Activated T-helper 1 cell treated with anti-CD3 and anti-CD28 coated beads, Interleukin-2, amount 50 U/mL, for 16 hours (primary cell): ENCODE measurements at places on chromosomes 1 and 21.

DNA sequence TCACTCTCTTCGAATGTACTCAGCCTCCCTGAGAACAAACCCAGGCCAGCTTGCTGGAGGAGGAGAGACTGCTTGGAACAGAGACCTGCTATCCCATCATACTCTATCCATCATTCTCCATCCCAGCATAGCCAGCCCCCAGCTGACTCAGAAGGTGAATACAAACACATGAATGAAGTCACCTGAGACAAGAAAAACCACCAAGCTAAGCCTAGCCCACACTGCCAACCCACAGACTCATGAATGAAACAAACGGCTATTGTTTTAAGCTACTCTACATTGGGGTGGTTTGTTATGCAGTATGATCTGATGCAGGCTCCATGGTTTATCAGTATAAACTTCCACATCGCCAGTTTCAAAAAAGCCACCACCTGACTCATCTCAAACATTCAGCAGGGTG is 395.6 kb downstream of the SETD4 start:
- no peak for DNase-seq

GRCh38 chr1:91805311-91805801 is 80.6 kb downstream of the TGFBR3 start:
- no peak for DNase-seq

GRCh38 chr1:167564612-167565270 is 11.2 kb upstream of the CREG1 start:
- DNase-seq: no peak

GRCh38 chr1:222251847-222252246 is 296.1 kb downstream of the HHIPL2 start:
- DNase-seq: no peak

- DNase-seq: no peak
Measured at GRCh38 chr1:158354255-158354654, 561 bp downstream of the CD1E start.

GRCh38 chr1:229869687-229870086 is 197.4 kb upstream of the GALNT2 start:
- DNase-seq: no peak

DNA sequence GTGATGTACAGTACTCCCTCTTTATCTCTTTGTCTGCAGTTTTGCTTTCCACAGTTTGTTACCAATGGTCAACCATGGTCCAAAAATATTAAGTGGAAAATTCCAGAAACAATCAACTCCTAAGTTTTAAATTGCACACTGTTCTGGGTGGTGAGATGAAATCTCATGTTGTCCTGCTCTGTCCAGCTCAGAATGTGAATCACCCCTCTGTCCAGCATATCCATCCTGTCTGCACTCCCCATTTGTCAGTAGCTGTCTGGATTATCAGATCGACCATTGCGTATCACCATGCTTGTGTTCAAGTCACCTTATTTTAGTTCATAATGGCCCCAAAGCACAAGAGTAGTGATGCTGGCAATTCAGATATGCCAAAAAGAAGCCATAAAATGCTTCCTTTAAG is 118.2 kb upstream of the PDE4B start:
- DNase-seq: no peak

DNA sequence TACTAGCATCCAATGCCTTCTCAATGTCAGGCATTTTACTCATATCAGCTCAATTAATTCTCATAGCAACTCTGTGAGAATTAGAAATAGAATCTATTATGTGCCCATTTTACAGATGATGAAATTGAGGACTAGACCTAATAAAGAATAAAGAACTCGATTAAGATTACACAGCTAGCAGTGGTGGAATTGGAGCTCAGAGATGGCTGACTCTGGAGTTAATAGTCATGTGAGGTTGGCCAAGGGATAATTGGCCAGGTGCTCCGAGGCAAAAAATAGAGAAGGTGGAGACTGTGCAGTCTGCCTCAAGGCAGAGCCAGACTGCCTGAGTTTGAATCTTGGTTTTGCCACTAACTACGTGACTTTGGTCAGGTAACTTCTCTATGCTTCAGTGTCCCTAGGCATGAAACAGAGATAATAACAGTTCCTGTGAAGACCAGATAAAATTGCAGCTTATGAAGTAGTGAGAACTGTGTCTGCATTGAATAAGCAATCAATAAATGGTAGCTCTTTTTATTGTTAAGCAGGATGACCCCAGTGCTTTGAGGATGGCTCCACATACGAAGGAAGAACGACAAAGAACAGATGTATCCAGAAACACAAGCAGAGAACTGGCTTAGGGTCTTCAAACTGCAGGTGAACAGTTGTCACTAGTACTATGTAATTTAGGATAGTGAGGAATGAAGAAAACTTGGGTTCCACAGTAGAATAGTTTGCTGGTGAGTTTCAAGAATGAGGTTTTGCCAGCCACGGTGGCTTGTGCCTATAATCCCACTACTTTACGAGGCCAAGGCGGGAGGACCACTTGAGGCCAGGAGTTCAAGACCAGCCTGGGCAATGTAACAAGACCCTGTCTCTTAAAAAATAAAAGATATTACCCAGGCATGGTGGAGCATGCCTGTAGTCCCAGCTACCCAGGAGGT is 6.9 kb upstream of the CCSAP start:
- DNase-seq: no peak

DNA sequence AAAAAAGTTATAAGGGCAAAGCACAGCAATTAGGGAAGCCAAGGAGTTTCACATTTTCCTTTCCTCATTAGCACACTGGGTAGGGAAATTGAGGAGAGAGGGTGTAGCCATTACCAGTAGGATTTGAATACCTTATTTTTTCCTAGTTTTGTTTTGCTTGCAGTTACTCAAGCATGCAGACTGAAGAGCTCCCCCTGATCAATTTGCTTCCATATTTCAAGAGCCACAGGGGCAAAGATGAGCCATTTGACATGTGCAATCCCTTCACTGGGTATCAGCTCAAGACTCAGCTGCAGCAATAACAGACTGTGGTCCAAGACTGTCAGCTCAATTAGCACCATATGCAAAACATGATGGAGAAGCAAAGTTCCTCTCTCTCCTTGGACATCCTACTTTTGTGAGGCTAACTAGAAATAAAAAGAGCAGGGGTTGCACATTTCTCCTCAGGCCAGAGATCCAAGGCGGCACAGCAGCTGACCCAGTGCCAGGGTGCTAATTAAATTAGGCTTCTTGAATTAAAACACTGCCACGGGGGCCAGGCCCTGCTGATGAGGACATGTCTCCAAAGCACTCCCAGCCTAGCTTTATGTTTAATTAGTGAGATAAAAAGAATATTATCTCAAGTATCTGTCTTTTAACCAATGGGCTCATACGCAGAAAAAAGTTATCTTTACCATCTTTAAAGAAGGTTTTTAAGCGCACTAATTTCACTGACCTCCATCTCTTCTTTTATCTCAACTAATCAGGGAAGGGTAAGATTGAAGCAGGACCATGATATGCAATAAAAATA is 36.7 kb upstream of the LRRC53 start:
- no peak for DNase-seq

DNA sequence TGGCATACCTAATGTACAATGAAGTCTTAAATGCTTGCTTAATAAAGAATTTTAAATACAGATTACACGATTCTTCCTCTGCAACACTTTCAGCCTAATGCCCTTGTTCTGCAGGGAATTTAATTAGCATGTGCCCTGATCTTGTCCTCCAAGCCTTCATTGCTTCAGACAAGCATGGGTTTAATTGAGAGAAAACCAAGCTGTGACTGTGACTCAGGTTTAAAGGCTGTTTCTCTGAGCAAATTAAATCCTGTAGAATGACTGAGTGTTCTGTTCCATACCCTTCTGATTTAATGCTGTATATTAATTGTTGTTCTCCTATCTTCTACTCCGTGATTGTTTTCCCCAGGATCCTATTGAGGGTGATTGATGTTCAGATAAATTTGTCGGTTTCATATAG is 269.0 kb upstream of the PRMT6 start:
- no peak for DNase-seq

GRCh38 chr21:41102281-41102680 is 65.7 kb upstream of the BACE2 start:
- DNase-seq: no peak
